ENCODE measurements at places on chromosomes 16 and 17. TPM values are rescaled to one million over a fixed set of nuclear protein-coding genes. Genes with fewer than 3 reads are reported as not detected.

- no peak for DNase-seq
These were observed 14.7 kb downstream of the CACNG3 start for GRCh38 chr16:24270721-24271442.

GRCh38 chr17:9755083-9755482, 36.3 kb downstream of the DHRS7C start:
- DNase-seq, result no peak

DOC2A gene
- total RNA-seq, result 8.2 TPM

- no peak for DNase-seq
These were observed 61.3 kb upstream of the SIAH1 start for GRCh38 chr16:48446534-48446920.

MAPT gene
- 3.2 TPM for total RNA-seq

GRCh38 chr17:41913798-41914197, 5.0 kb downstream of the ACLY start:
- DNase-seq, result no peak

GRCh38 chr16:83952587-83952939, 477 bp upstream of the OSGIN1 start:
- DNase-seq, result peak; percentile 53

DNA sequence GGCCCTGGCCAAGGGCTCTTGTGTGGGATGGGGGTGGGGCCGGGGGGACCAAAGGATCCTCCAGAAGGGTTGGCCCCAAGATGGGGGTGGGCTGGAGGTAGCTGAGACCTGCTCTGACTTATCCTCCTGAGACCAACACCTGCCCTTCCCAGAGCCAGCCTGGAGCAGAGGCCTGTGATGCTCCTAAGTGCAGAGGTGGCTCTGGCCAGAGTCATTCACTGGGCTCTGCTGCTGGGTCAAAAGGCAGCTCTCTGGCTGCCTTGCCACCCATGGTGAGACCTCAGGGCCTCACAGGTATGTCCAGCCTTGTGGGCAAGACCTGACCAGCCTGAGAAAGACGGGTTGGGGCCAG, 393 bp downstream of the SERPINF2 start:
- no peak for DNase-seq

DNA sequence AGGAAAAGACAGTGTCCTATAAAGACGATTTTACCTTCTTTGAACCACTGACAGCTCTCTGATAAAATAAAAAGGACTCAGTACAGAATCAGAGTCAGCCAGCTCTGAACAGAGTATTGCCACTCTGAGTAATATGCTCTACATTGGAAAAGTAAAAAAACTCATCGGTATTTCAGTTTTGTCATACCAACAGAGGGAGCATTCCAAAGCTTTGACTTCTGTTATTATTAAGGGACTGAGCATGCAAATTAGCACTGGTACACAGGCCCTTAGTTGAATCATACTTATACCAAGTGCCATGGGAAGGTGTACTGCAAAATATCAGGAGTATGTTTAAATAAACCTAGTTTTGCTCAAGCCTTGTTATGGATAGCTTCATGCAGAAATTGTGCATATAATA, 509.0 kb upstream of the KIF2B start:
- DNase-seq, result no peak

- no peak for DNase-seq
These were observed 148.6 kb downstream of the CLEC16A start for GRCh38 chr16:11092788-11093571.

PRDM7 gene
- total RNA-seq, result not detected

- DNase-seq, result no peak
These were observed 3.5 kb downstream of the MSI2 start for GRCh38 chr17:57259817-57260216.

C17orf58 gene
- total RNA-seq, result 5.9 TPM

OR4D1 gene
- total RNA-seq, result not detected

WFDC1 gene
- 4.2 TPM for total RNA-seq

DNA sequence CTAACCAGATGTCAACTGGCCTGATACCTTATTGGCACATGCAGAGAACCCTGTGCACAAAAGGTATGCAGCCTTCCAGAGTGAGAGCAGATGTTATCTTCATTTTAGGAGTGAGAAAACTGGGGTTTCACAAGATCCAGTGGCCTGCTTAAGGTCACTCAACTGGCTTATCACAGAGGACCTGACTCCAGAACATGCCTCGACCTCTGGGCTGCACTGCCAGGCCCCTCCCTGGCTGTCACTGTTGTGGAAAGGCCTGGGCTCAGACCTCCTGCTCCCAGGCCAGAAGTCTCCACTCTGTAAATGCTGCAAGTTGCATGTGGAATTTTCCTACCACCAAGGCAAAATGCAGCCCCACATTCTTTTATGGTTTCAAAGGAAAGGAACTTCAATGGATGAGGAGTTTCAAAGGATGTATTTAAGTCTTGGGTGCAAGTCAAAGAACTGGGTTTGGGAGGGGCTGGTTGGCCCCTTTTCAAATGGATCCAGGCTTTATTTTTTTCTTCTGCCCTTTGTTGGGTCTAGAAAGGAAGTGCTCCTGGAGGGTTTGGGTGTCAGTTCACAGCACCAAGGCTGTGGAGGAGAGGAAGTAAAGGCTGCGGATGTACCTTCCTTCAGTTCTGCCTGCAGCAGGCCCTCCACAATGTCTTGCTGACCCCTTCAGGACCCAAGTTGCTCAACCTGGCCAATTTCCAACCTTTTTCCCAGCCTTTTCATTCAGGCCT, 30.4 kb upstream of the SMPD3 start:
- DNase-seq, result no peak

DNA sequence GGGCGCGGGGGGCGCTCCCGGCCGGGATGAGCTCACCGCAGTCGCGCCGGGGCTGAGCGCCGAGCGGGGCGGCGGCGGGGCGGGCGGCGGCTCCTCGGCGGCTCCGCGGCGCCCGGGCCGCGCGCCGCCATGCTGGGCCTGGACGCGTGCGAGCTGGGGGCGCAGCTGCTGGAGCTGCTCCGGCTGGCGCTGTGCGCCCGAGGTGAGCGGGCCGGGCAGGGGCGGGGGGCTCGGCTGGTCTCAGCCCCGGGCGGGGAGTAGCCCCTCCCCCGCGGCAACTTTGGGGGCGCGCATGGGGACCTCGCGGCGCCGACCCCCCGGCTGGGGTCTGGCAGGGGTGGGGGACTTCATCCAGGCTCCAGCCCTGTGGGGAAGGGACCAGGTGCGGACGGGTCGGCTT, at the start of gene ARHGDIG:
Gene ARHGDIG, plus strand, starts transcription at position 40 of the 400 bp plus-strand sequence. Its CDS starts 90 bp downstream, at position 130.
- no peak for DNase-seq

TMEM238L gene
- total RNA-seq, result not detected

- DNase-seq, result no peak
These were observed 14.9 kb downstream of the CDH16 start for GRCh38 chr16:66903544-66904427.

DNA sequence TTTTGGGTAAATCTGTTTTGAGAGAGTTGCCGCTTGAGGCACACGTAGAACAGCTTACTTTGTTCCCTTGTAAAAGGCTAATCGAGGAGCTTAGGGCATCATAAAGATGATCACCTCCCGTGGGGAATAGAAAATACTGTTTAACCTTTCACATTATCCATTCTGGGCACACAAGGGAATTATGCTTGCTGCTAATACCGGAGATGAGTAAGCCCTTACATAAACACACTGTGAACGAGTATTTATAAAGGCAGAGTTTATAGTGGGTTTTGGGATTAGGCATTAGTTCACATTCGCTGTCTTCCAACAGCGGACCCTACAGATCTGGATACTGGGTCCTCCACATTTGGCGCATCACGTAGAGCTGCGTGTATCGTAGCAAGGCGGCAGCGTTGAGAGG, 51.2 kb upstream of the CNTNAP4 start:
- no peak for DNase-seq

UBALD1 gene
- total RNA-seq, result 22.2 TPM

KRT25 gene
- not detected for total RNA-seq

DNA sequence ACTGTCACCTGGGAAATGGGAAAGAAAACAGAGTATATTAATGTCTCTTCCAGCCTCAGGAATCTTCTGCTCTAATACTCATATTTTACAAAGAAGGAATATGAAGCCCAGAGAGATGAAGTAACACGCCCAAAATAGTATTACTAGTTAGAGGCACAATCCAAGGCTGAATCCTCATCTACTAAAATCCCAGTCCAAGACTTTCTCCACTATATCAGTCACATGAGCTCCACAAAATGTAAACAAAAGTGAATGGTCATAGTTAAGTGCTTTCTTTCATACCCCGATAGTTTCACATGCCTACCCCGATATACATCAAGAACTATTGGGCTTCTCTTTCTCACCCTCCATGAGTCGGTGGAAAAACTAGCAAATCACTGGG, 965 bp downstream of the INTS2 start:
- no peak for DNase-seq

- peak; percentile 34 for DNase-seq
These were observed 2.1 kb upstream of the UBB start for GRCh38 chr17:16378636-16379282.

- DNase-seq, result no peak
These were observed 2.4 kb downstream of the ZNF267 start for GRCh38 chr16:31875928-31876547.

GRCh38 chr16:84087466-84088151, 29.1 kb downstream of the MBTPS1 start:
- no peak for DNase-seq

DNA sequence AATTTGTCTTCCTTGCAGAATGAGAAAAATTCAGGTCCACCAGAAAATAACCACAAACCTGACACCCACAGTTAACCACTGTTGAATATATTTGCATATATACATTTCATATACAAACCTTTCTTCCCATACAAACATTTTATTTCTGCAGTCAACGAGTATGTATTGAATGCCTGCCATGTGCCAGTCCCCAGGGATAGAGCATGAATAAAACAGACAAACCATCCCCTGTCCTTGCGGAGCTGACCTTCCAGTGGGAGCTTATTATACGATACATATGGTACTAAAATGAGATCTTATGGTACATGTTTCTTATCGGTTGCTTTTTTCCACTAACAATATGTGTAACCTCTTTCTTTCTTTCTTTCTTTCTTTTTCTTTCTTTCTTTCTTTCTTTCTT, 116.7 kb downstream of the PITPNC1 start:
- no peak for DNase-seq

ASB16 gene
- not detected for total RNA-seq

ITGAL gene
- total RNA-seq, result 22.8 TPM

DNA sequence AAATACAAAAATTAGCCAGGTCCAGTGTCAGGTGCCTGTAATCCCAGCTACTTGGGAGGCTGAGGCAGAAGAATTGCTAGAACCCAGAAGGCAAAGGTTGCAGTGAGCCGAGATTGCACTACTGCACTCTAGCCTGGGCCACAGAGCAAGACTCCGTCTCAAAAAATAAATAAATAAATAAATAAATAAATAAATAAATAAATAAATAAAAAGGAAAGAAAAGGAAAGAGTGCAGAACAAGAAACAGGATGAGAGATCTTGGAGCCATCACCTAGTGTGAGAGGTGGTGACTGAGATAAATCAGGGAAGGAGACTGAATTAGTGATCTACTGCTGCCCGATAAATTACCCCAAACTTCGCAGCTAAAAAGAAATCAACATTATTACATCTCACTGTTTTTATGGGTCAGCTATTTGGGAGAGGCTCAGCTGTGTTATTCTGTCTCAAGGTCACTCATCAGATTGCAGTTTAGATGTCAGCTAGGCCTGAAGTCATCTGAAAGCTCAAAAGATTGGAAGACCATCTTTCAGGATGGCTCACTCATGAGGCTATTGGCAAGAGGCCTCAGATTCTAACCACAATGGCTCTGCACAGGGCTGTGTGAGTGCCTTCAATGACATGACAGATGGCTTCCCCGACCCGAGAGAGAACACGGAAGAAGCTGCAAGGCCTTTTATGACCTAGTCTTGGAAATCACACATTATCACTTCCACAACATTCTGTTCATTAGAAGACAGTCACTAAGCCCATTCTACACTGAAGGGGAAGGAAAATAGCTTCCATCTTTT, 66.4 kb downstream of the CMC2 start:
- no peak for DNase-seq

BAIAP3 gene
- 14.4 TPM for total RNA-seq

HSD17B2 gene
- total RNA-seq, result 1.8 TPM

DNA sequence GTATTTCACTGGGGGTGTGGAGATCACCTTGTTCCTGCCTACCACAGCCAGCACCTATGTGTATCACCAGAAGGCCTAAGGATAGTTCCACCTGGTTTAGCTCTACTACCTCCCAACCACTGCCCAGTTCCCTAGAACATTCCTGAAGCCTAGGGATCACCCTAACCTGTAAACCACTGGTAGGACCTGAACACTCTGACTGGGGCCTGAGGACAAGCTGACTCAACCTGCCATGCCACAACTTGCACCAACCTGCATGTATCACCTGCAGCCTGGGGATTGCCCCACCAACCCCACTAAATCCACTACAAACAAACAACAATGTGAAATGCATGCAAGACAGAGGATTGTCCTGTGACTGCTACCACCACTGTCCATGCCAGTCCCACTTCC, 128.1 kb downstream of the KIF2B start:
- no peak for DNase-seq

HOXB4 gene
- total RNA-seq, result 0.78 TPM

EPN2 gene
- 35.9 TPM for total RNA-seq

- no peak for DNase-seq
These were observed 30.3 kb downstream of the CPSF4L start for GRCh38 chr17:73231395-73231794.

ARL5C gene
- 0.39 TPM for total RNA-seq

DNA sequence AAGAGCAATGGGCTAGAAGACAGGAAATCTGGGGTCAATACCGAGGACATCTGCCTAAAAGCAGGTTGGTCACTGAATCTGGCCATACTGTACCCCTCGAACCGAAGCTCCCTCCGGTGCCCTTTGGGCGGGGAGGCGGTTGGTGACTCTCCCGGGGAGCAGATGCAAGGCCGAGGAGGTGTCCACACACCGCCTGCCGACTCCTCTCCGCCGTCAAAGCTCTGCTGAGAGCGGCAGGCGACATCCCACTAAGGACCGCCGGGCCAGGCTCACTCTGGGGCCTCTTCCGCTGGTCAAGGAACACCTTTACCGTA, 458 bp downstream of the ZNF200 start:
- DNase-seq, result no peak

ZKSCAN2 gene
- 6.8 TPM for total RNA-seq

CLEC18B gene
- 1.6 TPM for total RNA-seq

- no peak for DNase-seq
These were observed 443.0 kb upstream of the CCL2 start for GRCh38 chr17:33811984-33812577.

- DNase-seq, result no peak
These were observed 121.0 kb upstream of the NLRP1 start for GRCh38 chr17:5705081-5705875.

- no peak for DNase-seq
These were observed 8.1 kb downstream of the CDC6 start for GRCh38 chr17:40295488-40296436.

CLEC19A gene
- total RNA-seq, result not detected

PITPNM3 gene
- total RNA-seq, result 13.0 TPM

Measured in upper lobe of left lung (tissue), 6 donors.